GM18507 (cell line): ENCODE measurements at places on chromosomes 16 and 17.
A peak's percentile ranks its signal among the peaks of the same experiment; 100 is the strongest.

DNA sequence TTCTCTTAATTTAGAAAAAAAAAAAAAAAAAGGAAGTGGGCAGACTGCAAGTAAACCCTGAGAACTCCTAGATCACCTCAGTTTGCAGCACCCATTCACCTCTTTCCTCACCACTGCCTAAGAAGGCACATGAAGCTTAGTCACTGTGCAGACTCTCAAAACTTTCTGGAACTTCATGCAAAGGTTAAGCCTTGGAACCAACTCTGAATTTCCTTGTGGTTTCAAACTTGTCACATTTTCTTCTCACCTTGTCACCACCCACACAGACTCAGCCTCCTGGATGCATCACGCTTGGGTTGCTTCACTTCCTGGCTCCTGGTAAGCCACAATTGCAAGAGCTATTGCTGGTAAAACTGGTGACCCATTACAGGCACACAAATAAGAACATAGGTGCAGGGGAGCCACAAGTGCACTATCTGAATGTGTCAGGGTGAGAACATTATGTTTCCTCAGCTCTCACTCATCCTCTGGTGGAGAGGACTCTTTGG is 15.0 kb upstream of the CPD start:
- DNase-seq = peak; percentile 60

GRCh38 chr16:51034481-51035109 is 116.5 kb downstream of the SALL1 start:
- no peak for DNase-seq

GRCh38 chr16:1363501-1364041 is 11.8 kb downstream of the GNPTG start:
- DNase-seq = peak; percentile 68

- DNase-seq = no peak
These were observed 17.8 kb upstream of the EEF2K start for GRCh38 chr16:22188267-22188594.

- DNase-seq = no peak
These were observed 49.8 kb downstream of the TRIM37 start for GRCh38 chr17:59056857-59057256.

DNA sequence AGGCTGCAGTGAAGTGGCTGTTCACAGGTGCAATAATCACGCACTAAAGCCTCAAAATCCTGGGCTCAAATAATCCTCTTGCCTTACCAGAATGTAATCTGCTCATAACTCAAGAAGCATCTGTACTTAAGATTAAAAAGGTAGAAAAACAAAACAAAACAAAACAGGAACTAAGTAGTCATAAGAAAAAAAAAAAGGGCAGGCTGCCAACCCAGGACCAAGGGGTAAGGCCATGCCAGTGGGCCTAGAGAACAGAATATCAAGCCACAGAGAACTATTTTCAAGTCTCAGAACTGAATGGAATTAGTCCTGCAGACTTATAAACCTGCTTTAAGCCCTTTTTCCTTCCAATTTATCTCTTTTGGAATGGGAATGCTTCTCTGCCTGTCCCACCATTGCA is 64.8 kb upstream of the TBC1D3K start:
- no peak for DNase-seq

GRCh38 chr17:74736513-74737298 is at the start of gene RAB37:
RAB37 (plus strand) TSS chr17:74737256; CDS start chr17:74737273, 17 bp downstream.
- DNase-seq = no peak

DNA sequence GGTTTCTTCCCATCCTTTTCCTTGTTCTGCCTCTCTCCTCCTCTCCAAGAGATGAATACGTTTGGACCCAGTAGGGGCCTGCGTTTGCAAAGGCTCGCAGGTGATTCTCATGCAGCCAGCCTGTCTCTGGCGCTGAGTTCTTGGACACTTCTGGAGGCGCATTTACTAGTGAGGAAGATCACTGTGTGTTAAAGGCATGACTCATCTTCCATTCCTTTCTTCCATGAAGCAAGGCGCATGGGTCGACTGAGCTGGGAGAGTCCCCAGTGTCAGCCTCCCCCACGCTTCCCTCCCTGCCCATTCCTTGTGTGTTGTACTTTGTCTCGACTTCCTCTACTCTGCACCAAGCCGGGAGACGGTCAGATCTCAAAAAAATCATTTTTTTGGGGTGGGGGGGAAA is 159.9 kb upstream of the EEF2KMT start:
- no peak for DNase-seq

- no peak for DNase-seq
These were observed 6.4 kb downstream of the NFE2L1 start for GRCh38 chr17:48054238-48055185.

- DNase-seq = no peak
These were observed 45.0 kb downstream of the KPNA2 start for GRCh38 chr17:68080411-68081150.

DNA sequence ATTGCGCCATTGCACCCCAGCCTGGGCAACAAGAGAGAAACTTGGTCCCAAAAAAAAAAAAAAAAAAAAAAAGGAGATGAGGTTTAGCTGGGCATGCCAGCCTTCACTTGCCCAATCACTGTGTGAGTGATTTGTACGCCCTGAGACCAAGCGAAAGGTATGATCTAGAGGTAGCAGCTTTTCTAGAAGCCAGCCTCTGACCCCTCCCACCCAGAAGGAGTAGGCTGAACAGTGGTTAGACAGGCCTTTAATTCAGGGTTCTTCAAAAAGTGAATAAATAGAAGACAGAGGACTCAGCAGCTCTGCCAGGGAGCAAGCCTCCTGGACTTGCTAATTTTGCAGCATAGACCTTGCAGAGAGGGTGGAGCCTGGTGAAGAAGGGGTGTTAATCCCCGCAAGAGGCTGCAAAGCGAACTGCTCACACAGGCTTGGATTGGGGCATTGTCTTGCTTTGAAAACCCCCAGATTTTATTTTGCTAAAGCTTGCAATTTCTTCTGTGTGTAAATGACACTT is 7.1 kb upstream of the CYTH1 start:
- DNase-seq = no peak

- DNase-seq = no peak
These were observed 31.0 kb upstream of the RHOT1 start for GRCh38 chr17:32111141-32111771.

DNA sequence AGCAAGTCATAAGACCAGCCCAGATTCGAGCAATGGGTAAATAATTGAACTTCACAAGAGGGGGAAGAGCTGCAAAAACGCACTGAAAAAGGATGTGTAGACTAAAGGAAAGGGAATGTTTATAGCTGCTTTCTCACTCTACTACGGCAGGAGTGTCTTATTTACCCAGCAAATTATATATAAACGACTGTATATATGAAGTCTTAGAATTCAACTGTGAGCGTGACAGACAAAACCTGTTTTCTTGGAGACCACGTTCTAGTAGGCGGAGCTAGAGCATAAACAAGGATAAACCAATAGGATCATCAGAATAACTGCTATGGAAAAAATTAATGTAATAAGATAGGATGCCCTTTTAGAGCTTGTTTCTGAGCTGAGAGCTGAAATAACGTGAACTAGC is 394.6 kb upstream of the MON1B start:
- DNase-seq = no peak

- DNase-seq = no peak
These were observed 14.5 kb downstream of the TMC6 start for GRCh38 chr17:78113804-78114785.

DNA sequence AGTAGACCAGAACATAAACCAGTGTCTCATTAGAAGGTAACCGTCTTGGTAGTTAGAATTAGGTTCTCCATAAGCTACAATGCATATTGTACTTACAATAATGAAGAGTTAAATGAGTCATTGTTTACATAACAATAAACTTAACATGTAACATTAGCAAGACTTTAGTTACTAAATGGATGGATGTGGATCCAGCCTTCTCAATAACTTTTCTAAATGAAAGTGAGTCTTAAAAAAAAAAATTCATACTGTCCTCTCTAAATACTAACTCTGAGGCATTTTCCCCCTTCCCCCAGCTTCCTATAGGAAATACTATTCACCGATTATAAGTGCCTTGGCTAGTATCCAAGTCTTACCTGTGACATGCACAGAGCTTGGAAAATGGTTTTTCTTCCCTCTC is 155.3 kb downstream of the CYB561 start:
- DNase-seq = no peak

DNA sequence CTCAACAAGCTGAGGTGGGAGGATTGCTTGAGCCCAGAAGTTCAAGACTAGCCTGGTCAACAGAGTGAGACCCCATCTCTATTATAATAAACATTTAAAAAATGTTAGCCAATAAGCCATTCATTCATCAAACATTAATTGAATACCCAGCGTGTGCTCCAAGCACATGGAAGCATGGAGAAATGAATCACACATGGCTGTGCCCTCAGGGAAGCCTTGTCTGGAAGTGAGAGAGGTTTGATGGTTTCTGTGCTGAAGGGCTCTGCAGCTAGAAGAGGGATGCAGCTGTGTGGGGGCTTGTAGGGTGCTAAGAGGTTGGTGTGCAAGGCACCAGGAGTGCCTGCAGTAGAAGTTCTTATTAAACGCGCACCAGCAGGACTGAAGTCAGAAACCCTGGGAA is 11.2 kb downstream of the CYB5D2 start:
- no peak for DNase-seq

DNA sequence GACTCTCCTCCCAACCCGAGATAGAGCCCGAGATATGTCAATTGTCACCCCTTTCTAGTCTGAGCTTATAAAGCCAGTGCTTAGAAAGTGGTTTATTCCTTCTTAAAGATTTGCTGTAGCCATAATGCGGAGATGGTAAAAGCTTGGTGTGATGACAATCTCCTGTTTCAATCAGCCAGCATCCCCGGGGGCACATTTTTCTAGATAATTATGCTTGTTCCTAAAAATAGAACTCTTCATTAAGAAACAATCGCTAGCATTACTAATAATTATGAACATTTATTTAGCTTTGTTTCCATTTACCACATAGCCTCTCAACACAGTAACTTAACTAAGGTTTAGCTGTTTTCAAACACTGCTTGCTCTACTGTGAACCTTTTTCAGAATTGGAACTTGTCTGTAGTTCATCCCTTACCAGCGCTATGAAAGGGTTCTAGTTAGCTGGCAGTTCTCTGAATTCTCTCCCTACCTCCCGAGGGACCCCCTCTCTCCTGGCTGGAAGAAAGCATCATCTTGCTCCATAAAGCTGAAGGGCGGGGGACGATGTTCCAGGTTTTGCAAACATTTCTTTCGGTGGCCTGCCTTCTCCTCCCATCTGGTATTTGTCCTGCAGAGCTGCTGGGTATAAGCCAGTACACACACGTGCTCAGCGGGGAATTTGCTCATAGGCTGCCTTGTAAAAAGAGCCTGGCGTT is 922 bp upstream of the MRPL58 start:
- no peak for DNase-seq

GRCh38 chr16:29975811-29976511 is 2.3 kb downstream of the TAOK2 start:
- DNase-seq = no peak

GRCh38 chr17:44786551-44787081 is 27.8 kb downstream of the ADAM11 start:
- DNase-seq = no peak

GRCh38 chr16:495127-495748 is 32.3 kb upstream of the CAPN15 start:
- DNase-seq = peak; percentile 33

DNA sequence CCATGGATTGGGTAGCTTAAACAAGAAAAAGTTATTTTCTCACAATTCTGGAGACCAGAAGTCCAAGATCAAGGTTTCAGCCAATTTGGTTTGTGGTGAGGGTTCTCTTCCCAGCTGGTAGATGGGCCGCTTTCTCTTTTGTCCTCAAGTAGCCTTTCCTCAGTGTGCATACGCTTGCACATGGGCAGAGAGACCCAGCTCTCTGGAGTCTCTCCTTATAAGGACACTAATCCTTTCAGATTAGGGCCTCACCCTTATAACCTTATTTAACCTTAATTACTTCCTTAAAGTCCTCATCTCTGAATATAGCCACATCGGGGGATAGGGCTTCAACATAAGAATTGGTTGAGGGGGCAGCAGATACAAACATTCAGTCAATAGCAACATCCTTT is 68.4 kb upstream of the NLK start:
- no peak for DNase-seq

DNA sequence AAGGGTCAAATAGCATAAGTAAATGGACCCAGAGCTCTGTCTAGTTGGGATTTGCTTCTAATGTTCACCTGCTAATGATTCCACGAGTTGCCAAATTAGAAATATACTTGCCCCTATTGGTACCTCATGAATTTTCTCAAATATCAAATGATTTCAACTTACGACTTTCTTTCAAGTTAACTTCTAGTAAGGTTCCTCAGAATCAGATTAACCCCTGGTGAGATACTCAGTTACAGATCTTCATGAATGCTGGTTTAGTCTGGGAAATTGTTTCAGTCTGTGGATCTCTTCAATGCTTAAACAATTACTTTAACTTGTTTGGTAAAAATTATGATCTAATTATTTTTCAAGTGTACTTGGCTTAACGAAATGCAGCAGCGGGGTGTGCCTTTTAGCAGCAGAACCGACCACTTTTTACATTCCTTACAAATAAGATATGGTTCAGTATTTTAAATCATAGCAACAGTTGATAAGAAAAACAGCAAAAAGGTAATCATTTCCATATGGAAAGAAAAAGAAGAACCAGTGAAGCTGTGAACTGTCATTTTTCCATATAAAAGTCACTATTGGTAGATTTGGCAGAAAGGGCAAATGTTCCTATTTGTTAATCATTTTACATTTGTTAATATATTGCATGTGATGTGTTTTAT is 34.5 kb downstream of the TUBD1 start:
- no peak for DNase-seq

- no peak for DNase-seq
These were observed 6.1 kb downstream of the DNAI2 start for GRCh38 chr17:74280093-74280513.

DNA sequence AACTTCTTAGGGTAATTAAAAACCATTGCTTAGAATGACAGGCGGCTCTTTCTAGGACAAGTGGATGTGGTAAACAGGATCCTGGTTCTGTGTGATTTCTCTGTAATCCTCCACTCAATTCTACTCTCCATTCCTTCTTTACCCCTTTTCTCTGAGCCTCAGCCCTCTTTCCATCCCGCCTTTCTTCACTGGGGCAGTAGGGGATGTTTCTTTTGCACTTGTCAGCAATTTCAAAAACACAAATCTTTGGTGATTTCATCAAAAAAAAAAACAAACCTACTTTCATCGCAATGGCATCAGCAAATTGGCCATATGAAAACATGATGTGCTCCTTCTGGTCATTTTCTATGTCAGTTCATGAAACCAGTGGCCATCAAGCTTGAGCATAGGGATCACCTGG is 104.6 kb downstream of the CDK5R1 start:
- DNase-seq = no peak

GRCh38 chr17:46003907-46004748 is 5.1 kb downstream of the STH start:
- DNase-seq = no peak

DNA sequence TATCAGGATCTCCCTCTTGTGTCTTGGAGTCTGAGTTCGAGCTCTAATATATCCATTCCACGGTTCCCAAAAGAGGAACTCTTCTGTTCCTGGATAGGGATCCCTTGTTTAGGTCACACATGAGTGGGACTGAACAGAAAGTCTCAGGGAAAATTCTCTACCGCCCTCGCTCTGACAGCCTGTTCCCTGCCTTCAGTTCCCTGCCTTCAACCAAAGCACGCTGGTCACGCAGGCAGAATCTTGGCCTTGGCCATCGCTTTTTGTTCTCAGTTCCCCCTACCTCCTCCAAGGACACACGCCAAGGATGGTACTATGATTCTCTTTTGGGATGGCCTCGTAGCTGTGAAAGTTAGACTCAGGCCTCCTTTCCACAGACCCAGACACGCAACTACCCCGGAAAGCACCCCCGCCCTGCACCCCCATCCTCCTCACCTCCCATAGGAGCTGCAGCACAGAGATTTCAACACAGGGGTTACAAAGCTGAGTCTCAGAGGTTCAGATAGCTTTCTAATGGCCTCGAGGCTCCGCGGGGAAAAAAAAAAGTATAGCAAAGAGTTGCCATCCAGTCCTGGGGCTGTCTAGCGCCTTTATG is 1.5 kb upstream of the SHISA6 start:
- DNase-seq = no peak
